ENCODE measurements at places on chromosomes 3 and 15.

DNA sequence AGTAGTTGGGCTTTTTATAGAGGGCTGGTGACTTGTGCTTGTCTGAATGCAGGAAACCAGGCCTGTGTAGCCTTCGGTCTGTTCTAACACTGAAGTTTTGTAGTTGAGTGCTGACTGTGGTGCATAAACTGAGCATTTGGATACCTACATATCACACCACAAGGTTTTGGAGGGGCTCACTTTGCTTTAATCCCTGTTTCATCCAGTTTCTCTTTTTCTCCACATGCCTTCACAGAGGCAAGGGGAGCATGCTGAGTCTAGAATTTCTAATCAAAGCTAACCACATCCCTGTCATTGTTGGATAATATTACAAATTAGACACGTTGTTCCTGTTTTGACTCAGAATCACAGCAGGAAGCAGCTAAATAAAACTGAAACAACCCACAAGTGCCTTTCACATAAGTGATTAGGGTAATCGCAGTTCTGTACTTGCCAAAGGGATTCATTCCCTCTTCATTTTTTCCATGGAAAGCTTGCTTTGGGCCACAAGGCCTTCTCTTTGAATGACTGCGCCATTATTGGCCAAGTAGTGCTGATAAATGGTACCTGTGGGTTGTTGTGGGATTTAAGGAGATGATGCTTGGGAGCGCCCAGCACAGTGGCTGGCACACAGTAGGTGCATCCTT lies 48.9 kb downstream of the TGFBR2 start:
- peak; percentile 58 for DNase-seq

DNA sequence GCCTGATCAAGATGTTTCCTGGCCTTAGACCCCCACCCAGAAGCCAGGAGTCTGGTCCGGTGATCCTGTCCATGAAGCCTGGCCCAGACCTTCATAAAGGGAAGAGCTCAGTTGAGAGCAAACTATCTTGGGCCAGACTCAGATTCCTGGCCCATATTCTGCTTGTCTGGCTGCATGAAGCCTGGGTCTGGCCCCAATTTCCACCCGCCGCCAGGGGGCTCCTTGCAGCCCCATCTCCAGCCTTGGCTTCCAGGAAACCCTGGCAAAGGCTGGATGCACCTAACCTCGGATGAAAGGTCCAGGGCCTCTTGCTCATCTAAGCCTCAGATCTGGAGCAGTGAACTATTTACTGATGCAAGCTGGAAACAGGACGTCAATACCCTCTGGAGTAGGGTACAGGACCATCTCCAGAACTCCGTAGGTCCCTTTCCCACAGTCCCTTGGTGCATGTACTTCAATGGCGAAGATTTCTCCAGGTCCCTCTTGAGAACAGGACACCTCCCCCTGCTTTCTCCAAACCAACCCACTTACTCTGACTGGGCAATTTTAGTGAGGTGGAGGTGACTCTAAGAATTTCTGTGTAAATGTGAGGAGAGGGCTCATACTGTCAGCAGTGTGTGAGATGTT lies 5.6 kb downstream of the FOXL2 start:
- DNase-seq, result peak; percentile 44

GRCh38 chr3:39132096-39133092 lies 21.0 kb downstream of the CSRNP1 start:
- no peak for DNase-seq

GRCh38 chr3:15602146-15602536 lies 596 bp downstream of the BTD start:
- no peak for DNase-seq

- no peak for DNase-seq
Observed at GRCh38 chr15:99155961-99156443, 51.1 kb downstream of the SYNM start.

DNA sequence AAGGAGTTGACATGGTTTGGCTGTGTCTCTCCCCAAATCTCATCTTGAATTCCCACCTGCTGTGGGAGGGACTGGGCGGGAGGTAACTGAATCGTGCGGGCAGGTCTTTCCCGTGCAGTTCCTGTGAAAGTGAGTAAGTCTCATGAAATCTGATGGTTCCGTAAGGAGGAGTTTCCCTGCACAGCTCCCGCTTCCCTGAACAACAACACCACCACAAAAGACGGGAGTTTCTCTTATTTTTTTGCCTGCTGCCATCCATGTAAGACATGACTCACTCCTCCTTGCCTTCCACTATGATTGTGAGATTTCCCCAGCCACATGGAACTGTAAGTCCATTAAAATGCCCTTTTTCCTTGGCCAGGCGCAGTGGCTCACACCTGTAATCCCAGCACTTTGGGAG lies 22.7 kb downstream of the XXYLT1 start:
- no peak for DNase-seq

GRCh38 chr3:25785826-25786225 lies 2.6 kb upstream of the NGLY1 start:
- DNase-seq, result no peak

DNA sequence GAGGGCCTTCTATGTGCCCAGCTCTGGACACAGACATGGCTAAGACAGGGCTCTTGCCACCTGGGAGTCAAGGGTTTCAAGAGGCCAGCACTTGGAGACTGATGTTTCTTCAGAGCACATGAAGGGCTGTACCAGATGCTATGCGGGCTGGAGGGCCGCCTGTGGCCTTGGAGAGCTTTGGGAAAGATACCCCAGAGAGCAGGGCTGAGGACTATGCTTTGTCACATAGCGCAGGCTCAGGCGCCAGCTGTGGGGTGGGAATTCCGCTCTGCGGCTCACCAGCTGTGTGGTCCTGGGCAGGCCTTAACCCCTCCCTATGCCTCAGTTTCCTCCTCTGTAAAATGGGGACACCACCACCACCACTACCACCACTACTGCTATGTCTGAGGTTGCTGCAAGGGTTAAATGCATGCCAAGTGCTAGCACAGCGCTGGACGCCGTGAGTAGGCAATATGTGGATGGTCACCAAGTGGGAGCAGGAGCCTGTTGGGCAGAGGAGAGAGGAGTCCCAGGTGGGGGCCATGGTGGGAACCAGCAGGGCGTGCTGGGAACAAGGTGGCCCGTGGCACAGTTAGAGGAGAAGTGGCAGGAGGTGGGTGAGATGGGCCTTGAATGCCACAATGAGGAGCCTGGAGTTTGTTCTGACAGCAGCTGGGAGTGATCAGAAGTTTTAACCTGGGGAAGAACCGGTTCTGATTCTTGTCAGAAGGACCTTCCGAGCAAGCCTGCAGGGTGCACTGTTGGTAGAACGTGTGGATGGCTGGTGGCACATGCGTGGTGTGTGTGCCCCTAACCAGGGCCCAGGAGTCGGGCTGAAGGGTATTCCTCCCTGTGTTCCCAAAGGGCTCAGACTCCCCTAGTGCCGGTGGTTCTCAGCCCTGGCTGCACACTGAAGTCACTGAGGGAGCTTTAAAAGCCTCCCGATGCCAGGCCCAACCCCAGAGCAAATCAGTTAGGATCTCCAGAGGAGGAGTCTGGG lies 41.7 kb downstream of the FEM1B start:
- no peak for DNase-seq

DNA sequence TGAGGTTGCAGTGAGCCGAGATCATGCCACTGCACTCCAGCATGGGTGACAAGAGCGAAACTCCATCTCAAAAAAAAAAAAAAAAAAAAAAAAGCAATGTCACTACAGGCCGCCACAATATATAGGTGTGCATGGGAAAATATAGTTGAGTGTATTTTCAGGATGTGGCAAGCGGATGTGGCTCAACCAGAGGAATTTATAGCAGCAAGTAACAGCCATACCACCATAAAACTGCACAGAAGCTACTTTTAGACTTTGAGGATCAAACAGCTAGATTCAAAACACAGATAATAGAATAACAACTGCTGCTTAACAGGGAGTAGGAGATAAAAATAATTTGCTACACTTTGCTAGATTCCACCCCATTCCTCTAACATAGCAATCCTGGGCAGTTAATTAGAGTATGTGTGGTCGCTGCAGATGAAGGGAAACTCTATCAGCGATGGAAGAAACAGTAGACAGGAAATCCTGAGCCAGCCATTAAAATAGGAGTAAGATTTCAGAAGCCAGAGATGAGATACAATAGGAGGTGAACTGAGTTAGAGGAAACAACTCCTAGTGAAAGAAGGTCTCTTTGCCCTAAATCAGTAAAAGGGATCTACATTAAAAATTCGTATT lies 318.7 kb upstream of the STT3B start:
- peak; percentile 80 for DNase-seq

- no peak for DNase-seq
Observed at GRCh38 chr15:95712785-95713184, 617.7 kb upstream of the NR2F2 start.

DNA sequence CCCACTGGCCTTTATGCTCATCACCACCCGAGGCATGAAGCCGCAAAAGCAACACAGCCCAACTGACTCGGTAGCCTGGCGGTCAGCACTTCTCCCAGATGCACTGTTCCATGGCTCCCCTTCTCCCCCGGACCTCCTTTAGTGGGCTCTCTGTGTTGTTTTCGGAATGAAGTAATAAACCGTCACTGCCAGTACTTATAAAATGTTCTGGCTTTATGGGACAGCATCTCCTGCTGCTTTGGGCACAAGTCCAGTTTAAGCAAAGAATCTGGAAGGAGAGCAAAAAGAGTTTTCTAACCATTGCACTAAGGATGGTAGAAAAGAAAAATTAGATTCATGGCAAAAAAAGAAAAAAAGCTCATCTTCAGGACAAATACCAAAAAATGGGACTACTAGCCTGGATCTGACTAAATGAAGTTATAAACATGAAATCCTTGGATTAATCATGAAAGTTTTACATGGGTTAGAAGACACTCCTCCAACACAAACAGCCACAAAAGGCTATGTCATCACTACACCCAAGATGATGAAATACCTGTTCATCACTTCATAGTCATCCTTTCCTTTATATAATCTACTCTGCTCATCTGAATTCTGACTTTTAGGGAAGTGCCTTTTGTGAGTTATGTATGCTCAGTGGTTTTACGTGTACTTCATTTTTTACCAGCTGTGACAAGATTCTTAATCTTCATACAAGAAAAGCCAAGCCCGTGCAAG lies 89.5 kb upstream of the UBE2E2 start:
- no peak for DNase-seq

GRCh38 chr3:136270179-136270578 lies 20.0 kb downstream of the PCCB start:
- no peak for DNase-seq

GRCh38 chr3:181901626-181902025 lies 189.9 kb downstream of the SOX2 start:
- no peak for DNase-seq

DNA sequence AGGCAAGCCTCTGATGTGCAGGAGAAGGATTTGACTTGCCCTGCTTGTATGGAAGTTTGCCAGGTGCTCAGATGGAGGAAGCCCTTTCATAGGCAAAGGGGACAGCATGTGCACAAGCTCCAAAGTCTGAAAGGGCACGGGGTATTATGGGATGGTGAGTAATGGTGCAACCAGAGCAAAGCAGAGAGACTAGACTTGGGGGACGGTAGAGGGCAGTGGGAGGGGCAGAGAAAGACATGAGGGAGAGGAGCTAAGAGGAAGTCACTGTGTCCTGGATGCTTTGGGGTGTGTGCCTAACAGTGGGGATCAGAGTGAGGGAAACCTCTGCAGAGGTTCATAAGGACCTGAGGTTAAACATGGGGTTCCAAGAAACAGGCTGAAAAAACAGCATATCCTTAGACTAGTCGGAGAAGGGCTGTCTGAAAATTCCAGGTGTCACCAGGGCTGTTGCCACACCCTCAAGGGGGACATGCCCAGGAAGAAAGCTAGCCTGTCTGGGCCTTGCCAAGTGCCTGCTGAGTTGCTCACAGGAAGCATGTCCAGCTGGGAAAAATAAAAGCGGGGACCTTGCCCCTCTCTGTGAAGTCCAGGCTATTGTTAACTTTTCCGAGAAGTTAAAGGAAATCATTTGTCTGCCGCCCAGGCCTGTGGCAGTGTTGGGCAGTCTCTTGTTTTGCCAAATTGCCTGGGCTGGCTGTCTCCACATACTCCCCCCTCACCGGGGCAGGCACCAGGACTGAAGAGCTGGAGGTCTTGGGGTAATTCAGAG lies 47.1 kb downstream of the HRH1 start:
- no peak for DNase-seq

DNA sequence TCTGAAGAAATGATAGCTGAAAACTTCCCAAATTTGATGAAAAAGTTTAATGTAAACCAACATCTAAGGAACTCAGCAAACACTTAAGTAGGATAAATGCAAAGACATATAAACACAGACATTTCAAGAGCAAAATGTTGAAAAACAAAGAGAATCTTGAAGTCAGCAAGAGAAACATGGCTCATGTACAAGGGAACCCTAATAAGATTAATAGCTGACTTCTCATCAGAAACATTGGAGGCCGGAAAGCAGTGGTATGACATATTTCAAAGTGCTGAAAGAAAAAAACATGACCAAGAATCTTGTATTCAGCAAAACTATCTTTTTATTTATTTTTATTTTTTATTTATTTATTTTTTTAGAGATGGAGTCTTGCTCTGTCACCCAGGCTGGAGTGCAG lies 10.6 kb upstream of the PRKCI start:
- DNase-seq, result no peak

- DNase-seq, result no peak
Observed at GRCh38 chr3:188594139-188594538, 440.2 kb downstream of the LPP start.

DNA sequence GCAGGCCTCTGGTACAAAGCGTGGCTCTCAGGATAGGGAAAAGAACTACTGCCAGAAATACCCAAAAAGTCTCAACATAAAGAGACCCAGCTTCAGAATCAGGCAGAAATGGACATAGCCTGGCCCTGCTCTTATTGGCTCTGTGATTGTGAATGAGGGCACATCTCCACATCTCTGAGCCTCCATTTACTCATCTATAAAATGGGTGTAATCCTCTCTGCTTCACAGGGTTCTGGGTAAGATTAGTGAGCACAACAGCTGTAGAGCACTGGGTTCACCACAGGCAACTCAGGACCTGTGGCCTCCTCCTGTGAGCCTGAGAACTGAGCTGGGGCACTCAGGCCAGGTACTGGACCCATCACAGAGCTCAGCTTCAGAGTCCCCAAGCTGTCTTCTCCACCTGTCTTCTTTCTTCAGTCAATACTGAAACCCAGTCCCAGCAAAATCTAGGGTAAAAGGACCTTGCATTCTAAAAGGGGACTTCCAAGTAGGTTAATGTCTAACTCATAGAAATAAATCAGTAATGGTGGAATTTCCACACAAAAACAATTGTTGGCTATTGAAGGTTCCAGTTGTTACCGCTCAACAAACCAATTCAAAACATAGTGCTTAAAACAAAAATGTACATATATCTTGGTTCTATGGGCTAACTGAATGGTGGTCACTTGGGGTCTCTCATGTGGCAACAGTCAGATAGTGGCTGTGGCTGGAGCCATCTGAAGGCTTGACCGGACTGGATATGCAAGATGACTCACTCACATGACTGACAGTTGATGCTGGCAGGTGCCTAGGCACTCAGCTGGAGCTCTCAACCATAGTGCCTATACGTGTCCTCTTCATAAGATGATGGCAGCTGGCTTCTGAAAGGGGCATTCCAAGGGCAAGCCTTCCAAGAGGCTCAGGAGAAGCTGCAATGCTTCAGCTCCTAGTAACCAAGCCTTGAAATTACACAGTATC lies 47.3 kb downstream of the TRIM42 start:
- DNase-seq, result no peak

All from activated naive CD4-positive, alpha-beta T cell treated with anti-CD3 and anti-CD28 coated beads, Interleukin-2, amount 10 ng/mL, durations not matched to agents 7 days and 5 days (primary cell).